ENCODE measurements at places on chromosomes 3 and 15.

DNA sequence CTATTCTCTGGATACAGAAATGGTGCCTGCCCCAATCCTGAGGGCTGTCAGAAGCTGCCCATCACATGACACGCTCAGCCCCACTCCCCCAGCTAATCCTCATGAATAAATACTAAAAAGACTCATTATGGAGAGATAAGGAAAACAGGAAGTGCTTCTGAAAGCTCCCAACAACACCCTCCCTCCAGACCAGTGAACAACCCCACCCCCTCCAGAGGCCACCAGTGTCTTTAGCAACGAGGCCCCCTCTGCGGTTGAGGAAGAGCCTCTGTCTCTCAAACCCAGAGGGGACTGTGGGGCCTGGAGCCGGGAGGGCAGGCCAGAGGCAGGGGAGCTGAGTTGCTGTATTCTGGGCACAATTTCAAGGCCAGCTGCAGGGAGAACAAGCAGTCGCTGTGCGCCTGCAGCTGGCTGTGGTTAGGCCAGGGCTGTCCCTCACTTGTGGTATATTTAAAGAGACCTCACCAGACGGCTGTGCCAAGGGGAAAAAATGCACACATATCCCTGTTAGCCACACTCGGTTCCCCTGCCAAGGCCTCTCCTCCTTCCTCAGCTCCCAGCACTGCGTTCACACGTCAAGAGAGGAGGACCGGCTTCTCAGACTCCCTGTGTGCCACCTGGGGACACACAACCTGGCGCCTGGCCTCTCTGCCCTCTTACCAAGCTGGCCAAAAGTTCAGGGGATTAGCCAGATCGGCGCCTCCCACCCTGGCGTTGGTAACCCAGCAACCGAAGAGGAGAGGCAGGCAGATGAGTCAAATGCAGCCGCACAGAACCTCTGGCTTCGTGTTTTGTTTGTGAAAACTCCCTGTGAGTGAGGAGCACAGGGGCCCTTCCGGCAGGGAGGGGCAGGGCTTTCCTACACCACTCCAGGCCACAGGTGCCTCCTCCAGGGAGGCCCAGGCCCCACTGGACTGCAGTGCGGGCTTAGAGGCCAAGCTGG is 101.2 kb upstream of the ETV5 start:
- DNase-seq: no peak

DNA sequence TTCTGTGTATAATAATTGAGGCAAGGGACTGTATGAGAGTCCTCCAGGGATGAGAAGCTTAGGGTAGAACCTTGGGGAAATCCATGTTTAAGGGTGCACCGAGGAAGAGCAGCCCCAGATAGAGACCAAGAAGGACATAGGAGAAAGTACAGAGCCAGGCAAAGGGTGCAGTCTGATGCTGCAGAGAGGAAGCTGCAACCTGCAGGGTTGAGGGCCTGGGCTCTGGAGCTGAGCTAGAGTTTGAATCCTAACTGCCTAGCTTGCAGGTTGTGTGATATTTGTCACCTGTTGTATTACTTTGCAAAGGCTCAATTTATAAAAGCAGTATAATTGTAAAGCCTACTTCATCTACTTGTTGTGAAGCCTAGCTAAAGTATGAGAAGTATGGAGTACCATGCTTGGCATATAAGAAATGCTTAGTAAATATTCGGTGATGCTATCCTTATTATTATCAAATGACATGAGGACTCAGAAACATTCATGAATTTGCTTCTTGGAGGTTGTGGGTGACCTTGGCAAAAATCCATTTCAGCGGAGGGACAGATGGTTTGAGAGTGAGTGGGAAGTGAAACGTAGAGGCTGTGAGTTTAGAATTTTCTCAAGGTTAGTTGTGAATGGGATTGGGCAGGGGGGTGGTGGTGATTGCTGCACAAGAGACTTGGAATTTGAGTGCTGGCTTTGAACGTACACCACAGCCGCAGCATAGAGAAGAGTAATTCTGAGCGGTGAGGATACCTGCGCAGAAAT is 43.8 kb downstream of the PLCL2 start:
- DNase-seq: no peak

DNA sequence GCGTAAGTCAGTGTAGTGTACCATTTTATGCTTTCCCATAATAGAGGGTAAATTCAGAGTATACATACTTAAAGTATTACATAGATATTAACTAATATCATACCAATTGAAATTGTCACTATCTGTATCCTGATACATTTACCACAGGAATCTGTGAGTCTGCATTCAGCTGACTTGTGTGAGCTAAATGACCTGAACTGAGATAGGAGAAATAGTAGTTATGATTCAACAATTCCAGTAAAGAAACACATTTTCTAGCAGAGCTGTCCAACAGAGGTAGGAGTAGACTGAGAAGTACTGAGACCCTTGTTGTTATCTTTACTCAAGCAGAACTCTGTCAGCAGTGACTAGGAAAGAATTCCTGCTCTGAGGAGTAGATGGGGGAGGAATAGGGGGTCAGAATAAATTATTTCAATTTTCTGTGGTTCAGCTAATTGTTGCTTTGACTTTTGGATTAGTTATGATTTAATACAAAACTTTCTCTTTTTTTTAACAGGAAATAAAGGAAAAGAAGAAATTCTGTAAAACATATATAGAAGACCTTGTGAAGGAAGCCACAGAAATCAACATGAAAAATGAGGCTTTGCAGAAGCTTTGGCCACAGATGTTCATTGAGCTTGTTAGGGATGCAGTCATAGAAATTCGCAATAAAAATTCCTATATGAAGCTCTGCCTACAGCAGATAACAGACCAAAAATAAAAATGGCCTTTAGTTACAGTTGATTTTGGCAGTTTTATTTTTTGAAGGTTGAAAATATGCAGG is 66.2 kb upstream of the THSD4 start:
- no peak for DNase-seq

DNA sequence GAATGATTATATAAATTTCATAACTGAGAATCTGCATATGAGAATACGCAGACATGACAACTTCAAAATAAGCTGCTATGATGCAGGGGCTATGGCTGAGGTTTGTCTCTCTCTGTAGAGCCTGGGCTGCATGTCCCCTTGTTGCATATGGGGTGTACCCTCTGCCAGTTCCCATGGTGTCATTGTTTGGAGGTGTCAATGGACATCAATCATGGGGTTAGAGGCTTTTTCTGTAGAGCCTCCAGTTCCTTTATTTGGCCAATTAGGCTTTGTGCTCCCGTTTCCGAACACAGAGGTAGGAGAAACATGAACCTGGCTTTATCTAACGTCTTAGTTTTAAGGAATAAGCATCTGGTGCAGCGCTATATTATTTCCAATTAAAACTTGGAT is 77.3 kb upstream of the RARB start:
- no peak for DNase-seq

- DNase-seq: no peak
These were observed 42.7 kb upstream of the GAP43 start for GRCh38 chr3:115580566-115580965.

- no peak for DNase-seq
These were observed 11.7 kb downstream of the NKTR start for GRCh38 chr3:42612217-42612616.

GRCh38 chr3:57967590-57967989 is 40.6 kb upstream of the FLNB start:
- DNase-seq: no peak

- no peak for DNase-seq
These were observed 76.5 kb upstream of the ARHGEF26 start for GRCh38 chr3:154044671-154045070.

DNA sequence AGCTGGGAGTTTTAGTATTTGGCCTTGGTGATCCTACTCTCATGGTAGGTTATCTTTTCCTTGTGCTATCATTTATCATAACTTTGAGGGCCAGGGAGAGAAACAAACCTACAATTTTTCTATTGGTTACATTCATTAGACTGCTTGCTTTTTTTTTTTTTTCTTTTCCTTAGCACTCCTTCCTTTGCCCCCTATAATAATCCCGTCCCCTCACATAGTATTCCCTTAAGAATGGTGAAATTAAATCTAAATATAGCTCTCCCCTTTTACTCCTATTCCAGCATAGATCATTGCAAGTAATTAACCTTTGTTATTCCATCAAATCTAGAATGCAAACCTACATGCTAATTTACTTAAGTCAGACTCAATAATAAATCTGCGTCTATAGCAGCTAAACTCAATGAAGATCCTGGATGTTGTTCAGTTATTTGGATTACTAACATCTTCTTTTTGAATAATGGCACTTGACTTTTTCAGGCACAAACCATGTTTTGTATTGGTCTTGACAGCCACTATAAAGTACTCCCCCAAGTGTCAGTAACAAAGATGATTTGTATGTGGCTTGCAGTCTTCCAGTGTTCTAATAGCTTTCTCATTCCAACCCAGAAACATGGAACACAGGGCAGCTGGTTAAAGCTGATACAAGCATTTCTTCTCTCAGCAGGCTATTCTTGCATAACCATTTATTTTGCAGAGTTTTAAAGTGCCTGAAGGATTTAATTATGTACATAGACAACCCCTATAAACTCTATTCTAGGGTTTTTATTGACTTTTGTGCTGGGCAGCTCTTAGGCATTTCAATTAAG is 420.6 kb downstream of the MECOM start:
- DNase-seq: no peak

DNA sequence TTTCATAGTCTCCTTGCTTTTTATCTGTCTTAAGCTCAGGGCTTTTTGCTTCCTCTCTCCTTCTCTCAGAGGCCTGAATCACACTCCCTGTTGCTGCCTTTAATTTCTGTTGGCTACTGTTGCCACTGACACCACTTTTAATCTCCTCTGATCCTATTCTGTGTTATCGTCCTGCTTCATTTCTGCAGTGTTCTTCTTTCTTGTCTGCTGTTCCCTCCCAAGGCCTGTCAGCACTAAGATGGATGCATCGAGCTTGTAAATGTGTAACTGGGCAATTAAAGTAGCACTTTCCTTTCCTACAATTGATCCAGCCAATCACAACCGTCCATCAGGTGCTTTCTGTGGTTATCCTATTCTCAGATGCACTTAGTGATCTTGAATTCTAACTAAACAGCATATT is 71.3 kb upstream of the VEPH1 start:
- no peak for DNase-seq

GRCh38 chr15:36831904-36832287 is 252.5 kb downstream of the CDIN1 start:
- no peak for DNase-seq

- no peak for DNase-seq
These were observed 79.0 kb upstream of the ARRDC4 start for GRCh38 chr15:97881346-97881965.

DNA sequence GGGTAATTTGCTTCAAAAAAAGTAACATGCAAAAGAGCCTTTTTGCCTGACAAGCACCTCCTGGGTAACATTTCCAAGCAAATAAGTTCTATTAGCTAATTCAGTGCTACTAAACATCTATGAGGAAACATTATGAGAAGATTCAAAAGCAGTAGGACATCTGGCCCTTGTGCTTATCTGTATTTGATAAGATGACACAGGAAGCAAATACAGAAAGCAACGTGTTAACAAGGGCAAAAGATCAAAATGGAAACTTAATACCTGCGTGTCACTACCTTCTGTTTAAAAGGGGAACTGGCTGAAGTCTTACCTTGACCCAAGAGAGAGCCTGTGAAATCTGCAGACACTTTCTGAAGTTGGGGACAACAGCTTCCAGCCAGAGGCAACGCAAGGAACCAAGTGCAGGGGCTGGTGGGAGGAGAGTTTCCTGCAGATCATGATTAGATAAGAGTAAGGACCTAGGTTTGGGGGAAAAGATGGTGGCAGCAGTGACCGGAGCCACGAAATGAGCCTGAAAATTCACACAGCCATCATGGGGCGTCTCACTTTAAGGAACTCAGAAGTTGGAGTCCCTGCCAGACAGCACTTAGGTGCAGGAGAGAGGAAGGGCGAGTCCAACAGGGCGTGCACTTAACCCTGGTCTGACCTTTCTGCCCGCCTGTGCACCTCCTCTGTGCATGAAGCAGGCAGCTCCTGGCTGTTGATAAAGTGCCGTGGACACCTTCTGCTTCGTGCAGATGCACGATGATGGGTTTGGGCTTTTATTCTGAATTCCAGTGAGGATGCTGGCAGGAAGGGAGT is 153.6 kb upstream of the BHLHE40 start:
- no peak for DNase-seq

DNA sequence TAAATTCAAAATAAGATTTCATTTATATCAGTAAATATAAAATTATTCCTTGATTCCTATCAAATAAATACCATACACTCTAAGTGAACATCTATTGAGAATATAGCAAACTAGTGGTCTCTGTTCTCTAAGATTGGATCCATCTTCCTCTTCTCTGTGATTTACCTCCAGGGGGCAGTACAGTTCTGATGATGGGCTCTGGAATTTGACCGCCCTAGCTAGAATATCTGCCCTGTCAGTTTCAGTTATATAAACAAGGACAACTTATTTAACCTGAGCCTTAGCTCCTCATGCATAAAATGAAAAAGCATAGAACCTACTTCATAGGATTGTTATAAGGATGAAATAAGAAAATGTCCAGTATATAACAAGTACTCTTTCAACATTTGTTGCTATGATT is 171.1 kb upstream of the CCDC54 start:
- DNase-seq: no peak

GRCh38 chr15:85592148-85592547 is 202.6 kb downstream of the KLHL25 start:
- no peak for DNase-seq

- no peak for DNase-seq
These were observed 53.6 kb upstream of the SYN2 start for GRCh38 chr3:11950576-11950975.

DNA sequence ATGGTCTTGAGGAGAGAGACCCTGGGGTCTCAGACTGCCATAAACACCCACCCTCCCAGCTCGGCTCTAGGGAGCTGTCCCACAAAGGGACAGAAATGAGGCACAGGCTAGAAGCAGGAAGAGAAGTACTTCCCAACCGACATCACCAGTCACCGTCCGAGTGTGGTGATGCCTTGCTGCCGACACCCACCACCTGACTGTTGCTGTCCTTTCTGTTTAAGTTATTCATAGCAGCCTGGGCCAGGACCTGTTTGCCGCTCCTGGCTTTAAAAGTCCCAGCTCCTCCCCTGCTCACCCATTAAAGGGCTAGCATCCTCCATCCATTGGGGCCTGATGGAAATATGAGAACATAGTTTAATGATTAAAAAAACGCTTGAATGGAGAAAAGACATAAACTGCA is 13.2 kb upstream of the SPG11 start:
- DNase-seq: no peak

DNA sequence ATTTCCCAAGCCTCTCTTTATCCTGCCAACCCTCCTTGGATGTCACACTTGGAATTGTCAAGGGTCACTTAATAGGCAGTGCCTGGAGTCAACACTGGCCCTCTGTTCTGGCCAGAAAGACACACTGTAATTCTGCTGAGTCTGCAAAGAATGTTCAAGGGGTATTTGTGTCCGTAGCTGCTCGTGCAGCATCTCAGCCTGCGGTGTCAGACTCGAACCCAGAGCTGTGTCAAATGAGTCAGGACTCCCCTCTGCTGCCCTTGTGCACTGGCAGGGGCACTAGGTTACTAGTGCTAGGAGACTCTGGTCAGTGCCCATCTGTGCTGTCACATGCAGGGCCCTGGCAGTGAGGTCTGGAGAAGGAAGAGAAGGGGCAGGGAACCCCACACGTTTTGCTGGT is 795 bp upstream of the AHSG start:
- no peak for DNase-seq

- DNase-seq: no peak
These were observed 35.6 kb downstream of the IQSEC1 start for GRCh38 chr3:13037458-13038117.

Data from stimulated activated CD4-positive, alpha-beta T cell treated with anti-CD3 and anti-CD28 coated beads, TNF-alpha, amount 100 ng/mL, for 24 hours (primary cell).